Stimulated activated CD8-positive, alpha-beta memory T cell treated with anti-CD3 and anti-CD28 coated beads, Interleukin-7, amount 100 ng/mL, for 1 hour (primary cell): ENCODE measurements at places on chromosomes 11 and 22.

DNA sequence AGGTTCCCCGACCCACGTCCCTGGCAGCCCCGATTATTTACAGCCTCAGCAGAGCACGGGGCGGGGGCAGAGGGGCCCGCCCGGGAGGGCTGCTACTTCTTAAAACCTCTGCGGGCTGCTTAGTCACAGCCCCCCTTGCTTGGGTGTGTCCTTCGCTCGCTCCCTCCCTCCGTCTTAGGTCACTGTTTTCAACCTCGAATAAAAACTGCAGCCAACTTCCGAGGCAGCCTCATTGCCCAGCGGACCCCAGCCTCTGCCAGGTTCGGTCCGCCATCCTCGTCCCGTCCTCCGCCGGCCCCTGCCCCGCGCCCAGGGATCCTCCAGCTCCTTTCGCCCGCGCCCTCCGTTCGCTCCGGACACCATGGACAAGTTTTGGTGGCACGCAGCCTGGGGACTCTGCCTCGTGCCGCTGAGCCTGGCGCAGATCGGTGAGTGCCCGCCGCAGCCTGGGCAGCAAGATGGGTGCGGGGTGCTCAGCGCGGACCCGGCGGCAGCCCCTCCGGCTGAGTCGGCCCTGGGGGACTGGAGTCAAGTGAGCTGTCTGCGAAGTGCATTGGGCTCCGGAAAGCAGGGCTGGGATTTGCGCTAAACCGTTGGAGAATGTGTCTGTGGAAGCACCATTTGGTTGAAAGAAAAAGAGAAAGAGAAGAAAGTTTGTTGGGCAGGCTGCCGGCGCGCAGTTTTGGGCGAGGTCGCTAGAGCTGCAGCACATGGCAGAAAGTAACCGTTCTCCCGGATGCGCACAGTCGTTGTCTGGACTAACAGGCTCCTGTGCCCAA, at the start of gene CD44:
TSS of gene CD44 (plus strand) at position 229 of the 779 bp plus-strand sequence. CDS start at position 362, 133 bp downstream.
- DNase-seq, result peak; percentile 67

DNA sequence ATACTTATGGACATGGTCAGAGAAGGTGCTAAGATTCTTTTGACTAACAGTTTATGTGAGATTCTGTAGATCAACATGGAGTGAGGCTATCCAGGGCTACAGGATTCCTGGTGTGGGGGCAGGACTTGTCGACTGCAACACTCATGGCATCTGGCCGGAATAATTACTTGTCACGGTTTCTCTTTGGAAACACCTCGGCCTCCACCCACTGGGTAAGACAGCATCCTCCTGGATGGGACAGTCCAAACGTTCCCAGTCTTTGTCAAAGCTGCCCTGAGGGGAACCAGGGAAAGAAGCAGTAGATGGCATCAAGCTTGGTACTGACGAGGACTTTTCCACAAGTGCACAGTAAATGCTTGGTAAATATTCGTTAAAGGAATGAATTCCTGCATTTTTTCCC, 762.8 kb downstream of the BRD1 start:
- DNase-seq, result no peak

GRCh38 chr11:105070306-105070705, 25.2 kb upstream of the CARD16 start:
- no peak for DNase-seq

- DNase-seq, result no peak
Measured at GRCh38 chr11:75189911-75190310, 39.0 kb downstream of the SLCO2B1 start.

DNA sequence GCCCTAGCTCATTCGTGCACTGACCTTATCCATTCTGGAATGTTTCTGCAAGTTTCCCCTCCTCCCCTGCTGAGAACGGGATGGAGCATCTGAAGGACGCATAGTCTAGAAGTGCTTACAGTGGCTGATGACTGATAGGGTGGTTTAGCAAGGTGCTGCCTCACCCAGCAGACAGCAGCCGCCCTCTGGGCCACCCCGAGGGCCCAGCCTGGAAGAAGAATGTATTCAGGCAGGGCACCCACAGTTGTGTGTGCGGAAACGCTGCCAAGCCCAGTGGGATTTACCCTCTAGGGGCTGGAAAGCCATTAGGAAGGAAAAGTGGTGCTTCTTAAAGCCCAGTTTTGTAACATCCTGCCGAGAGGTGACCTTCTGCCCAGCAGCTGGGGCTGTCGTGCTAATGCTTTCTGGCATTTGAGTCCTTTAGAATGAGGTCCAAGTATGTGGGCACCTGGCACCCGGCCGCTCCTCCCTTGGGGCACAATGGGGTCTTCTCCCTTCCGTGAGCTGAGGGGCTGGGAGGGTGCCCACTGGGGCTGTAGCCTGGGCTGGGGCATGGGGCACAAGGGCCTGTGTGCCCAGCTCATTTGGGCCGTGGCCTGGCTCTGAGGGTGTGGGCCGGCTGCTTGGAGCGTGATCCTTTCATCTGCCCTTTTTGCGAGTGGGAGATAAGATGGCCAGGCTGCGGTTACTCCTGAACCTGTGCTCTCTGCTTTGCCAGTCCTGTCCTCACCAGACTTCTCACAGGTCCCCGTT, 14.4 kb downstream of the FBLN1 start:
- DNase-seq, result no peak

DNA sequence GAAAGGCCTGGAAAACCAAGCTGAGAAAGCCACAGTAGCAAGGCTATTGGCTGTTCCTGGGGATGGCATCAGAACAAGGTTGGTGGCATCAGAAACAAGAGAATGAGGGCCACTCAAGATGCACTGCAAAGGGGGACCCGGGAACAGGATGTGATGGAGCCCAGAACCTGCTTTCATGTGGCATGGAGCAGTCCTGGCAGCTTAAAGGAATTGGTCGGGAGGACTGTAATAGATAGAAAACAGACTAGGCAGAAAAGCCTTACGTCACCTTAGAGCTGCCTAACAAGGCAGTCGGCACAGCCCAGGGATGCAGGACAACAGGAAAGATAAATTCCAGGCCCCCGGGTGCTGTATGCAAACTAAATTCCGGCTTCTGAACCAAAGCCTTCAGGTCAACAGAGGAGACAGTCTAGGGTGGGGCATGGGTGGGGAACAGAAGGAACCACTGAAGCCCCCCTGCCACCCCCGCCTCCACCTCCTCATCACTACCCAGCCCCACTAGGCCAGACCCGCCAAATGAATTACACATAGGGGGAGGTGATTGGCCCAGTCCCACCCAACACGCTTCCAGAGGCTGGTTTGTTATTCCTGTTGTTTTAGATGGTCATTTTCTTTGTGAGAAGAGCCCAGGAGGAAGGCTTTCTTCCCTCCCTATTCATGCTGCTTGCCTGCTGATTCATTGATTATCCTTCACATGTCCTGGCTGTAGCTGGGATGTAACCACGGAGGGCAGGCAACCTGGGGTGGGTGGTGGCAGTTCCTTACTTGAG, 25.7 kb upstream of the LRRC55 start:
- DNase-seq, result no peak

DNA sequence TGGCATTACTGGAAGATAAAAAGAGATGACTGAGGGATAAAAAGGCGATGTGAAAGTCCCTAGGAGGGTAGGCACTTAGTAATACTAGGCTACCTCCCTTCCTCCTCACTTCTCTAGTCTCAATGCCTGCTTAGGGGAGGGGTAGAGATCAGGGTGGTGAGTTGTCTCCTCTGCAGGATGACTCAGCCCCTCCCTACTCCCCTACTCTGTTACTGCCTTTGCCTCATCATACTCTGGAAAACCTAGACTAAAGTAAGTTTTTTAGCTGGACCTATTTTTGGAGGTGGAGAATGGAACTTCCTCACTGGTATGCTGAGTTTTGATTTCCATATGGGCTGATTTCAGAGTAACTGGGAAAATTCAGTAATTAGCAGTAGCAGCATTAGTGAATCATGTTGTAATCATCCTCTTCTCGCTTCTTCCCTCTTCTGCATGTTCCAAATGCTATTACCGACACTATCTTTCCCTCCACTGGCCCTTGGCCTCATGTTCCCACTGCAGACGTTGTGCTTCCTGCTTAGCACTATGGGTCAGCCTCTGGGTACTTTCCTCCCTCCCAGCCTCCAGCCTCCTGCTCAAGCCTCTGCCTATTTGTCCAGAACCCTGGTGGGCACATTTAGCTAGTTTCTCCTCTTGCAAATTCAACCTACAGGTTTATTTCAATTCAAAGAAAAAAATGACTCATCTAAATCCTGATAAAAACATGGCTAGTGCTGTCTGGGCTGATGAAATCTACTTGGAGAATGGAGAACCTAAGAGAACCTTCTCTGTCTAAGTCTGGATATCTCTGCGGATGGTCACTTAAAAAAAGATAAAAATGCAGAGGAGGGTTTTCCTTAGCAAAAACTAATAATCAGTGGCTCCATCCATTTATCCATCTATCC, 281.7 kb downstream of the ST3GAL4 start:
- DNase-seq, result no peak

DNA sequence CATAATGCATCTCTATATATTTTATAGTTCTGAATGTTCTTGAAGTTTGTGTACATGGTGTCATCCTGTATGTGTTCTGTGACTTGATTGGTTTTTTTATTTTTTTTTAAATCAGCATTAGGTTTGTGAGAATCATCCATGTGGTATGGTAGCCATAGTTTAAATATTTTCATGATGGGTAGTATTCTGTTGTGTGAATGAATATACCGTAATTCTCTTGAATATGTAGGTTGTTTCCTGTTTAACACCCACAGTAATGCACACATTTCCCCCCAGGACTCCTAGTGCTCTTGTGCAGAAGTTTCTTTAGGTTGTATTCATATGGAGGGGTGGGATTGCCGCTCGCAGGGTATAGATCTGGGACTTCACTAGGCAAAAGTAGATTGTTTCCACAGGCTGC, 2.0 kb downstream of the PACS1 start:
- DNase-seq, result no peak

DNA sequence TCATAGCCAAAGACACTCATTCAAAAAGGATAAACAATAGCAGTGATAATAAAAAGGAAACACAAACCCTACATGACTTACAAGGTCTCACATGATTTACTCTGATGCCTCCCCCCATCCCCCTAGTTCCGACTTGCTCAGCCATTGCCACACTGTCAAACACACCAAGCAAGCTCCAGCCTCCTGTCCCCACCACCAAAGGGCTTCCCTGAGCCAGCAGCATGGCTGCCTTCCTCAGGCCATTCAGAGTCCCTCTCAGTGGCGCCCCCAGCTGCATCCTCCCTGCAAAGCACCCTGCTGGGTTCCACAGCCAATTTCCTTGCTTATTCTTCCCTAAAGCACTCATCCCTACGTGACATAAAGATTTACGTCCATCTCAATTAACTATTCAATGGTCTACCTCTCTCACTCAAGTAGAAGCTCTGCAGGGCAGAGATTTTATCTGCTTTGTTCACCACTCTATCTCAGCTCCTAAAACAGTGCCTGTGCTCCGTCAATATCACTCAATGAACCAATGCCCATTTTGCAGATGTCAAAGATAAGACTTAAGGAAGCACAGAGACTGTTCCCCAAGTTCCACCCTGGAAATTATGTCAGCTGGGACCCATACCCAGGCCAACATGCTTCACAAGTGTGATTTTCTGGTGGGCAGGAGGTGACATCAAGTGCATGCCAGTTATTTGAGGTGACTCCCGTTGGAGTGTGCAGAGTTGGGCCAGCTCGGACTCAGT, 106.9 kb downstream of the SYN3 start:
- DNase-seq, result no peak

GRCh38 chr11:14413307-14414069, 54.5 kb upstream of the RRAS2 start:
- no peak for DNase-seq

- DNase-seq, result no peak
Measured at GRCh38 chr22:22871536-22872278, 15.9 kb upstream of the IGLL5 start.

- DNase-seq, result no peak
Measured at GRCh38 chr22:32574958-32575910, 100.6 kb downstream of the FBXO7 start.

GRCh38 chr11:73152861-73153483, 10.9 kb upstream of the FCHSD2 start:
- DNase-seq, result no peak

- no peak for DNase-seq
Measured at GRCh38 chr11:103338621-103339484, 229.6 kb downstream of the DYNC2H1 start.

GRCh38 chr11:11397036-11397415, 44.0 kb upstream of the CSNK2A3 start:
- no peak for DNase-seq

- DNase-seq, result no peak
Measured at GRCh38 chr11:110798201-110798900, 86.1 kb upstream of the ARHGAP20 start.

GRCh38 chr11:117392001-117392690, 64.5 kb downstream of the CEP164 start:
- DNase-seq, result no peak

DNA sequence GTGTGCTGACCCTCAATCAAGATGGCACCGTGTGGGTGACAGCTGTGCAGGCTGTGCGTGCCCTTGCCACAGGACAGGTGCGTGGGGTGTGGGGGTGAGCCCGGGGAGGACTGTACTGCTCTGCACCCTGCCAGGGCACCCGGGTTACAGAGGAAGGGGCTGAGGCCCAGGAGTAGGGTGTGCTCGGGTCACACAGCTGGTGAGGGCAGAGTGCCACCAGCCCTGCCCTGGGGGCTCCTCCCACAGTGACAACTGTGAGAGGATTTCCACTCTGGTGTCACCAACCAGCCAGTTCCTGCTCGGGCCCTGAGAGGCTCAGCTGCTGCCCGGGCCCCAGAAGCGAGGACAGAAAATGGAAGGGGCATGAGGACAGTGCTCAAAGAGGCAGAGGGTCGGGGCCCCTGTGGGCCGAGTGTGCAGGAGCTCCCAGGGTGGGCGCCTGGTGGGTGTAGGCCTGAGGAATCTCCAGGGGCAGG, 20.5 kb downstream of the TRMU start:
- DNase-seq, result no peak

GRCh38 chr22:36329254-36330078, 58.3 kb downstream of the MYH9 start:
- DNase-seq, result peak; percentile 68

GRCh38 chr11:64447831-64448598, 89.1 kb downstream of the RPS6KA4 start:
- DNase-seq, result no peak

DNA sequence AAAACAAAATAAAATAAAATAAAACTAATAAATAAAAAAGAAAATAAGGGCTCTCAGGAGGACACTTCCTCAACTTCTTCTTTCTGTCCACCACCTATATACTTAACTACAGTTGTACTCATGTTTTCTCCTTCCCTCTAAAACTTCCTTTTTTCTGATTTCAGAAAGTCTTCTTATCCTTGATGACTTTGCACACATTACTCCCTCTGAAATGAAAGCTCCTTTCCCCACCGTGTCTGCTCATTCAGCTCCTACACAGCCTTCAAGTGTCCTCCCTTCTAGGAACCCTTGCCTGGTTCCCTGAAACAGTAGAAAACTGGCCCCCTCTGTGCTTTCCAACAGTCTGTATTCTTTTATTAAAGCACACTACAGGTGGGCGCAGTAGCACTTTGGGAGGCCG, 18.3 kb upstream of the DDX17 start:
- DNase-seq, result no peak

- no peak for DNase-seq
Measured at GRCh38 chr22:44276706-44277356, 35.9 kb downstream of the SHISAL1 start.

DNA sequence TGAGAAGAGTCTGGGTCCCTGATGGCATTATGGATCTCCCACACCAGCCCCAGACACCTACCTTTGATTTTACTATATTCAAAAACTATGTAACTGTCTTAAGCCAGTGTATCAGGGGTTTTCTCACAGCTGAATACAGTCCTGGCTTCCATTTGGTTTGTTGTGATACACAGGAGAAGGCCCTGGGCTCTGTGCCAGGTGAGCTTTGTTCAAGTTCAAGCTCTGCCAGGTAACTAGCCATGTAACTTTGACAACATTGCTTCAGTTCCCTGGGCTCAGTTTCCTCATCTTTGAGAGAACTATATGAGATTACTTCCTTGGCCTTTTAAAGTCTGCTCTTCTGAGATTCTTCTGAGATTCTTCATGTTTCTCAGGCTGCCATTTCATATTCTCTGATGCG, 327.5 kb upstream of the TENM4 start:
- DNase-seq, result no peak
